T-cell (primary cell): ENCODE measurements at places on chromosomes 1 and 21. TPM values are rescaled to one million over a fixed set of nuclear protein-coding genes. Genes with fewer than 3 reads are reported as not detected.

- no peak for DNase-seq
These were observed 67.1 kb downstream of the FOXJ3 start for GRCh38 chr1:42267904-42268303.

The HES2 gene
- not detected for total RNA-seq

- DNase-seq = no peak
These were observed 120.1 kb downstream of the XPR1 start for GRCh38 chr1:180751921-180752320.

The SLC5A9 gene
- total RNA-seq = not detected

DNA sequence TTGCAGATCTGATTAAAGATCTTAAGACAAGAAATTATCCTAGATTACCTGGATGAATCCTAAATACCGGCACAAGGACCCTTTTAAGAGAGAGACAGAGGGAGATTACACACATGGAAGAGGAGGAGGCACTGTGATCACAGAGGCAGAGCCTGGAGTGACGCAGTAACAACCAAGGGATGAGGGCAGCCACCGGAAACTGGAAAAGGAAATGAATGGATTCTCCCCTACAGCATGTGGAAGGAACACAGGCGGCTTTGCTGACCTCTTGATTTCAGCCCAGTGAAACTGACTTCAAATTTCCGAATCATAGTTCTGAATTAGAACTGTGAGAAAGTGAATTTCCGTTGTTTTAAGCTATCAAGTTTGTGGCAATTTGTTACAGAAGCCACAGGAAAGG lies 50.2 kb upstream of the IVNS1ABP start:
- DNase-seq = no peak

GRCh38 chr1:90955769-90956168 lies 66.1 kb downstream of the ZNF644 start:
- DNase-seq = no peak

DNA sequence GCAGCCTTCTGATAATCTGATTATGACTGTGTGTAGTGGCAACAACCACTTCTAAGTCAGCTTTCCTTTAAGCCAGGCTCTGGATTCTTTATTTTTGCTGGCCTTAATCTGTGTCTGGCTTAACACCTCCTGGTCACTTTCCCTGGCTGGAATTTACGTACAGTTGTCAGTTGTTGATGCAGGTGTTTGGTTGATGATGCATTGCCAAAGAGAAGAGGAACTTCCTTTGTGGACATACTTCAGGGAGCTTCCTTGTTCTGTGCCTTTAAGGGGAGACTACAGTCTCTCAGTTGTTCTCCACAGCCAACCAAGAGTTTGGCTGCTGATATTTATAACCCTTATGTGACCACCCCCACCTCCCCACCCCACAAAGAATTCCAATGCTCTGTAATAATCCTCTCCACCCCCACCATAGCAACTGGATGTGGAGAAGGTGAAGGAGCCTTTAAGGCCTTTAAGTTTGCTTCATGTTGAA lies 96.0 kb upstream of the BMP8A start:
- DNase-seq = no peak

DNA sequence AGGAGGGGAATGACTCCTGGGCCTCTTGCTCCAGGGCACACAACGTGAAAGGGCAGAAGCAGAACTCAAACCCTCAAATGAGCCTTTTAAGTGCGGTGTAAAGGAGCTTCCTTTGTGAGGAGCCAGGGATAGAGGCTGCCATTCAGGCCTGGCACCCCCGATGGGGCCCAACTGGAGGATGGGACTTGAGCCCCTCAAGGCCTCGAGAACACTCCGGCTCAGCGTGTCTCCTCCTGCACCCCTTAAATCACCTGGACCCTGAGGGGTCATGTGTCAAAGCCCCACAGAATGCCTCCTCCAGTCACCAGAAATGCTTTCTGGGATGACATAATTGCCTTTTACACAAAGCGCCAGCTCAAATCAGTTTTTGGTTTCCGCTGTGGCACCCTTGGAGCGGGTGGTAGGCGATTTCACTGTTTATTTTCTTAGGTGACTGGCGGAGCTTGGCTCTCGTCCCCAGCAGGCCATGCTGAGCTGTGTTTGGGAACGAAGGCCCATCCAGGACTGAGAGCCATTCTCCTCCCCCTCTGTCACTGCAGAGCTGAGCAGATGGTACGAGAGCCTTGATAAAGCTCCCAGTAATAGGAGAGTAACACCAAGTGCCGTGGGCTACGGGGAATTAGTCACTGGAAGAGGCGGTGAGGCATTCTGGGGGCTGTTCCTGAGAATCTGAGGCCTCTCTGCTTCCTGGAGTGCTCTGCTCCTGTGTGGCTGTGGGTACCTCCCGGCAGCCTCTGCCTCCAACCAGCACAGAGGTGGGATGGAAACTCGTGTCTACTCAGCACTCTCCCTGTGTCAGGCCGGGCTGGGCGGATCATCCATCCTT lies 163.0 kb downstream of the GRIK3 start:
- DNase-seq = no peak
